ENCODE measurements at places on chromosomes 6 and 20. TPM values are rescaled to one million over a fixed set of nuclear protein-coding genes. Genes with fewer than 3 reads are reported as not detected.

DNA sequence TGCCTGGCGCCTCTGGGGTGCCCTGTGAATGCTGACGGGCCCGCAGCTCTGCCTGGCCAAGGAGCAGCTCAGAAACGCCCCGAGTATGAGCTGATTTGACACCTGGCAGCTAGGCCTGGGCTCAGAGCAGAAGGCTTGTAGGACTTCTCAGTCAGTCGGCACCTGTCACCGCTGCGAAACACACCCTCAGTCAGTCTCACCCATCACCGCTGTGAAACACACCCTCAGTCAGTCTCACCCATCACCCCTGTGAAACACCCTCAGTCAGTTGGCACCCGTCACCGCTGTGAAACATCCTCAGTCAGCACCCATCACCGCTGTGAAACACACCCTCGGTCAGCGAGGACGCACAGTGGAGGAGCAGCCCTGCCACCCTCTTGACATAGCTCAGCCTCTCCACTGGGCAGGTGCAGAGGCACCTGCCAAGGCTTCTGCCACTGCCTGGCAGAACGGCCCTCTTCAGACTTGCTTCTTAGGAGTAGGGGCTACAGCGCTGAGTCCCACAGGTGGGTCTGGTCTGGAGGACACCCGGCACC lies 109.0 kb downstream of the PSMB1 start:
- DNase-seq: no peak

DNA sequence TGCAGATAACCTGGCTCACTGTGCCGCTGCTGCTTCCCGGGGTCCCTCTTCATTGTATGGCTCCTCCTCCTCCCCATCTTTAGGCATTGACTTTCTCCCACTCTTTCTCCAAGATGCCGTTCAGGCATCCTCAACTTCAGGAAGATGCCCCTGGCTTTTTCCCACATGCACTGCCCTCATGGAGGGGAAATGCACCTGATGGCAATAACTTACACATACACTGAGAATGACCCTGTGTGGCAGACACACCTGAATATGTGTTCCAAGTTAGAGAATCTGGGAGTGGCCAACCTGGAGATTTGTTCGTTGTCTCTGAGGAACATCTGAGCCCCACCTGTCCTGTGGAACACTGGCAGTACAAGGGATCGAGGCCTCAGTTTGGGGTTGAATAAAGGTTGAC lies 273.9 kb upstream of the CHD6 start:
- no peak for DNase-seq

DNA sequence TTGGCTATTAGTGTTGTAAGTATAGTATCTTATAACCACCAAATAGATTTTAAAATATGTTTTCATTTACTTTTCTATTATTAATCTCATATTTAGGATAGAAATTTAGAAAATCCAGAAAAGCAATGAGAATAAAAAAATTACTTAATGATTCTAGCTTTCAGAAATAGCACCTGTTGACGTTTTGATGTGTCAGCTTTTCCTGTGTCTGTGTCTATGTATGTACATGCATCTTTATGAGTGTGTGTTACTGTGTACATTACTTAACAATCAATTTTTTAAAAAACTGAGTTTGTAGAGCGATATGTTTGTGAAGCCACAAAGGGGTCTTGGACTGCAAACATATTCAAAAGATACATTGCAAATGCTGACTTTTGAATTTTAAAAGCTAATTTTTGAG lies 526.9 kb downstream of the BCKDHB start:
- DNase-seq: no peak

- no peak for DNase-seq
Measured at GRCh38 chr6:43308101-43308989, at the start of gene CRIP3. CRIP3 (minus strand) TSS chr6:43308826; CDS start chr6:43308792, 34 bp downstream.

DNA sequence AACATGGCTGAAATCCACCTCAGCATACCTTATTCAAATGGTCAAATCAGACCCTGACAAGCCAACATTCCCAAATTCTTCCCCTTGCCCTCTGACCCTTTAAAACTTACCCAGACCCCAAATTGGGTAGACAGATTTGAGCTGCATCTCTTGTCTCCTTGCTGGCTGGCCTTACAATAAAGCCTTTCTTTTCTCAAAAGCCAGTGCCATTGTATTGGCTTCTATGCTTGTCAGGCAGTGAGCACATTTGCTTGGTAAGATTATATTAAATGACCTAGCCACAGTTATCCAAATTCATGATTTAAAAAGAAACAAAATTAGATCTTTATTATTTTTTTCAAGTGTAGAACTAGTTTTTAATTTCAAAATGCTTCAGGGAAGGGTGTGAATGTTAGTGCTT lies 67.8 kb upstream of the FAM83B start:
- DNase-seq: no peak

DNA sequence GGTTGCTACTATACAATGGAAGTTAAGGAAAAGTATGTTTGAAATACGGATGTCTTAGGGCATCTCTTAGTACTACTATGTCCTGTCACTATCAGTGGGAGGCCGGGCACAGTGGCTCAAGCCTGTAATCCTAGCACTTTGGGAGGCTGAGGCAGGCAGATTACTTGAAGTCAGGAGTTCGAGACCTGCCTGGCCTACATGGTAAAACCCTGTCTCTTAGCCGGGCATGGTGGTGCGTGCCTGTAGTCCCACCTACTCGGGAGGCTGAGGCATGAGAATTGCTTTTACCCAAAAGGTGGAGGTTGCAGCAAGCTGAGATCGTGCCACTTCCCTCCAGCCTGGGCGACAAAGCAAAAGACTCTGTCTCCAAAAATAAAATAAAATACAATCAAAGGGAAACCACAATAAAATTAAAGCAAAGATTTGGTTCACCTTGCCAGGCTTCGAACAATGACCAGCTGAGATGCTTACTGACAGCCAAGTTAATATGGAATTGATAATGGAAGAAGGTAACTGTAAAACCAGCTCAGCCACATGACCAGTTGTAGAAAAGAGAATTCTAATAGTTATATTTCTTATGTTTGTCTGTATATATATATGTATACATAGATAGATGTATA lies 6.5 kb downstream of the CD24 start:
- DNase-seq: no peak

DNA sequence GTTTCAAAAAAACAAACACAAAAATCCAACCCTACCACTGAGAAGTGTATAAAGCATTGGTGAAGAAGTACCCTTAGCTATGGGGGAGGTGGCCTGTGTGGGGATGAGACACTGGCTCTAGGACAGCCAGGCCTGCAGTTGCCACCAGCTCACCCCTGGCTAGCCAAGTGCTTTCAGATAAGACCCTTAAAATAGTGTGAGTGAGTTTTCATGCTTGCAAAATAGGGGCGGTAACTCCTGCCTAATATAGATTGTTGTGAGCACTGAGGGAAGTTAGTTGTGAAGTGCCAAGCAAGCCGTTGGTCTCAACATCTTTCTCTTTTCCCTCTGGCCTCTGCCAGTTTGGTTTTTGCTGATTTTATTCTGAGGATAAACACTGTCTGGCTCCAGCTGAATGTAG lies 11.3 kb downstream of the PPP1R3G start:
- DNase-seq: no peak

GRCh38 chr6:29982097-29982496 lies 39.8 kb downstream of the HLA-A start:
- DNase-seq: no peak

- no peak for DNase-seq
Measured at GRCh38 chr20:4585104-4585753, 136.5 kb upstream of the PRND start.

GRCh38 chr6:151021896-151022295 lies 156.4 kb downstream of the MTHFD1L start:
- DNase-seq: no peak

- no peak for DNase-seq
Measured at GRCh38 chr6:81054036-81054435, 698.4 kb downstream of the TENT5A start.

DNA sequence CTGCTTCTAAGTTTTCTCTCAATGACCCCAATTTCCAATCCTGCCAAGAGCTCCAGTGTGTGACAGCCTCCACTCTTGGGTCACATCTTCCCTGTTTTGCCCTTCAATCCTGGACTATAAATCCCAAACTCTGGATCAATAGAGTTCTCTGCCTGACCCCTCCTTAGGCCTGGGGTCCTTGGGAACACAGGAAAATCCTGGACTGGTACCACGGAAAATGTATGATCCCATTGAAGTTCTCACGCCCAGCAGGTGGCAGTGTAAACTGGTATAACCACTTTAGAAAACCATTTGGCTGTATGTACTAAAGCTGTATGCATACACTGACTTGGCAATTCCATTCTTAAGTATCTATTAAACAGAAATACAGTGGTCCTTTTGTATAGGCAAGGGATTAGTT lies 98.0 kb downstream of the SNAP25 start:
- DNase-seq: no peak

DNA sequence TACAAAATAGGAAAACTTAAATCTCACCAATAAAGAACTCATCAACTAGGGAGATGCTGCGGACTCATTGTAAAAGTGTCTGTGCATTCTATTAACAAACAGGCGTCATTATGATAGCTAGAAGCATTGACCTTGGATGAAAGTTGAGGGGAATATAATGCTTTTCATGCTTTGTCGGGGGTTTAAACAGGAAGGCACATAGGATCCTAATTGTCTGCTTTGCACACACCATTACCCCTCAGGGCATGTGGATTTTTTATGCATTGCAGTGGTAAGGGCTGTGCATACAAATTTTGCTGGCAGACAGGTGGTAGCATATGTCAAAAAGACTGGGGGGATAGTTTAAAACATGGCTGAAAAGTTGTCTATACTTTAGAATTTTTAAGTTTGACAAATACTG lies 447.9 kb upstream of the PLCB4 start:
- DNase-seq: no peak

- DNase-seq: no peak
Measured at GRCh38 chr6:136483906-136484305, 66.3 kb downstream of the MAP7 start.

- no peak for DNase-seq
Measured at GRCh38 chr20:54794110-54794509, 318.7 kb downstream of the DOK5 start.

DNA sequence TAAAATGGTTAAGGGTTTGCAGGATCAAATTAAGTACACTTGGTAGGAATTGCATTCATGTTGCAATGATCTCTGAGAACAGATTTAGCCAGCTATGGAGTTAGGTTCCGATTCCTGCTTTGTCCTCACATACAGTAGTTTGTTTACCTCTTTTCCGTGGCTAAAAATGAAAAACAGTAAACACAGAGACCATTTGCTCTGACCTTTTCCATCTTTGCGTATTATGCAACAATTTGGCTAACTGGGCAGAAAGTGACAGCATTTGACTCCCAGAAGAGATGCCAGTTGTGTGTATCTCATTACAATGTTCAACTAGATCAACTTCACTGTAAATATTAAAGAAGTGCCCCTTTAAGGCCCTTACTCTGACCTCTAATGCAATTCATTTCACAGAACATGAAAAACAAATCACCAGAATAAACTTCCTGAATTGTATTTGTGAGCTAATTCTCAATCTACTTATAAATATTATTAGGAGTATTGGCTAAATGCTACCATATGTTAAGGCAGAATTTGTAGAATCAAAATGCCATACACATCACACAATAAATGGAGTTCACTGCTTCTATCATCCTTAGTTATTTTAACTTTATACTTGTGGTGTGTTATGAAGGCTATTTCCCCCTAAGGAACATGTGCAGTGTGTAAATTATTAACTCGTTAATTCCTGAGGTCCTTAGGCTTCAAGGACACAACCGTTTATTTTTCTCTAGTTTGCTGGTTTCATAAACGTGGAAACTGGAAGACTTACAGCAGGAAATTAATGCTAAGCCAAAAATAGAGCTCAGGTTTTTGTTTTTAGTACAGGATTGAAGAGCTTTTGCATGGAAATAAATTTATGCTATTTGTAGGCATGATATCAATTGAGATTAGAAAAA lies 380.7 kb upstream of the CITED2 start:
- DNase-seq: no peak

DNA sequence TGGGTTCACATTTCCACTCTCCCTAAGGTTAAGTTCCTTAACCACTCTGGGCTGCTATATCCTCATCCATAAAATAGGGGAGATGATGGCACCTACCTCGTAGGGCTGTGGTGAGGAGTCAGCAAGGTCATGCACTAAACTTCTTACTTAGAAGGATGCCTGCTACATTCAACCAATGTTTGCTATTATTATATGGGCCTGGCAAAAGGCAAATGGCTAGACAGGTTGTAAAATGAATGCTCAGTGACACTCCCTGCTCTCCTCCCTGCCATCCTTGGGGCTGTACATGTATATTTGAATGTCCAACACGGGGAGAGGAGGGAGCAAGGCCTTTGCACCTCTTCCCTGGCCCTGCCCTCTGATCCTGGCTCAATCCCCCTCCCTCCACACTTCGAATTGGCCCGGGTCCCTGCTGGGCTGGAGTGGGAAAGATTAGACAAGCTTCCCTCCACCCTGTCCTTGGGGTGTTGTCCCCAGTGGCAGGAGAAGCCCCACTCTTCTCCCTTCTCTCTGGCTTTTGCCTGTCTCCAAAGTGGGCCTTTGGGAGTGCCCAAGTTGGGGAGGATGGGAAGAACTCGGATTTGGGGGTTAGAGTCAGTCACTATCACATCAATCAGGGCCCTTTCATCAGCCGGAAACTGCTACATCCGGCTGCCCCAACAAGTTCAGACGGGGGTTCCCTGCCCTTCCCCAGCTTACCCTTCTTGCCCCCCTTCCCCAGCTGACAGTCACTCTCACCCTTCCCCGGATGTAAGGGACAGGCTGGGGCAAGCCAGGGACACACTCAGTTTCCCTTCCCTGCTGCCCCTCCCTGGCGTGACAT lies 36.3 kb upstream of the VEGFA start:
- no peak for DNase-seq

- peak; percentile 89 for DNase-seq
Measured at GRCh38 chr6:21589352-21590345, 3.9 kb upstream of the SOX4 start.

DNA sequence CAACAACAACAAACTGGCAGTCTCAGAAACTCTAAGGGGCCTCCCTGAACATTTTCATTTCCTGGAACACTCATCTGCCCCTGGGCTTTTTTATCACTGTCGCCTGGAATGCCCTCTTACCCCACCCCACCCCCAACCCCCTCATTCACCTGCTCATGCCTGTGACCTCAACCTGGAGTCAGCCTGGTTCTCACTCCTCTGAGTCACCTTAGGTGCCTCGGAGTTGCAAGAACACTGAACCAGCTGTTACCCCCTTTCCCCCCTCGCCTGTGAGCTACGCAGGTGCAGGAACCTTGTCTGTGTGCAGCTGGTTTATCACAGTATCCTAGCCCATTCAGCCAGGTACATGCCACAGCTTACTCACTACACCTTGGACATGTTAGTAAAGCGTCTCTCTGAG lies 12.8 kb upstream of the SNAI1 start:
- no peak for DNase-seq

- no peak for DNase-seq
Measured at GRCh38 chr6:166036316-166037095, 131.1 kb downstream of the TBXT start.

- DNase-seq: no peak
Measured at GRCh38 chr20:63873477-63873971, 8.5 kb downstream of the TPD52L2 start.

ARMC2 gene
- total RNA-seq: 4.3 TPM

OR2J2 gene
- total RNA-seq: not detected

RALGAPA2 gene
- total RNA-seq: 34.6 TPM

RAET1L gene
- not detected for total RNA-seq

TRIM31 gene
- total RNA-seq: 3.3 TPM

PTCRA gene
- not detected for total RNA-seq

SPATS1 gene
- total RNA-seq: not detected

NCOA5 gene
- total RNA-seq: 59.7 TPM

KIAA1755 gene
- 4.3 TPM for total RNA-seq

EYS gene
- total RNA-seq: 1.3 TPM

TBXT gene
- not detected for total RNA-seq
